ENCODE measurements at places on chromosomes 6 and 20.

GRCh38 chr6:41073968-41074691, 1.4 kb downstream of the NFYA start:
- DNase-seq, result peak; percentile 3

- DNase-seq, result no peak
Observed at GRCh38 chr6:129177801-129178200, 294.9 kb downstream of the LAMA2 start.

GRCh38 chr6:7721649-7722048, 4.2 kb upstream of the BMP6 start:
- no peak for DNase-seq

- DNase-seq, result no peak
Observed at GRCh38 chr6:41120058-41120457, 34.1 kb downstream of the TREML1 start.

- DNase-seq, result no peak
Observed at GRCh38 chr6:23929201-23929600, 196.8 kb upstream of the NRSN1 start.

DNA sequence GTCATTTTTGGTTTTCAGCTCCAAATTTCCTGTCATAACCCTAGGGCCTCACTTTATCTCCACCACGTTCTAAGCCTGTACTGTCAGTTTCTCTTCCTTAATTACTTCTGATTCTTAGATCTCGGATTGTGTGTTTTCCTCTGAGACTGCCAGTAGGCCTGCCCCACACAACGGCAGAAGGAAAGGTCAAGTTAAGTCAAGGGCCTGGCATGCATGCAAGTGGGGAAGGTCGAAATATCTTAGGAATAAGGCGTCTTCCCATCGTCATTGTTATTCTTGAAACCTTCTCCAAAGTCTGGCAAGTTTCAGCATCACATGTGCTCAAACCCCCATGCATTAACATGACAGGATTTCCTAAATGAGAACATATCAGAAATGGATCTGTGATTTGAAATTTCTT, 203.5 kb upstream of the TSHZ2 start:
- DNase-seq, result no peak

DNA sequence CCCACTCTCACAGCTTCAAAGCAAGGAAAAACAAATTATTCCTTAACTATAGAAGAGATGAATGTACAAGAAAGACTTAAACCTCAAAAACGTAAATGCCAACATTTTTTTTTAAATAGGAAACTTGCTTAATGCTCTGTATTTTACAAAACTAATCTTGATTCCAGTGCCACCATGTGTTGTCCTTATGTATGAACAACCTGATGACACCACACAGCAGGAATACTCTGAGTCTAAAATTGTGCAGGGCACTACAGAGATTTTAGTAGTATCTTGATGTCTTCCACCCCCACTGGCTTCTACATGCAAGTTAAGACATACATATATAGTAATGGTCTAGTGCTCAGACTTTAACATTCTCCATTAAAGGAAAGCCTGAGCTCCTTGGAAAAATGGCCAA, 46.2 kb downstream of the SRPK1 start:
- no peak for DNase-seq

DNA sequence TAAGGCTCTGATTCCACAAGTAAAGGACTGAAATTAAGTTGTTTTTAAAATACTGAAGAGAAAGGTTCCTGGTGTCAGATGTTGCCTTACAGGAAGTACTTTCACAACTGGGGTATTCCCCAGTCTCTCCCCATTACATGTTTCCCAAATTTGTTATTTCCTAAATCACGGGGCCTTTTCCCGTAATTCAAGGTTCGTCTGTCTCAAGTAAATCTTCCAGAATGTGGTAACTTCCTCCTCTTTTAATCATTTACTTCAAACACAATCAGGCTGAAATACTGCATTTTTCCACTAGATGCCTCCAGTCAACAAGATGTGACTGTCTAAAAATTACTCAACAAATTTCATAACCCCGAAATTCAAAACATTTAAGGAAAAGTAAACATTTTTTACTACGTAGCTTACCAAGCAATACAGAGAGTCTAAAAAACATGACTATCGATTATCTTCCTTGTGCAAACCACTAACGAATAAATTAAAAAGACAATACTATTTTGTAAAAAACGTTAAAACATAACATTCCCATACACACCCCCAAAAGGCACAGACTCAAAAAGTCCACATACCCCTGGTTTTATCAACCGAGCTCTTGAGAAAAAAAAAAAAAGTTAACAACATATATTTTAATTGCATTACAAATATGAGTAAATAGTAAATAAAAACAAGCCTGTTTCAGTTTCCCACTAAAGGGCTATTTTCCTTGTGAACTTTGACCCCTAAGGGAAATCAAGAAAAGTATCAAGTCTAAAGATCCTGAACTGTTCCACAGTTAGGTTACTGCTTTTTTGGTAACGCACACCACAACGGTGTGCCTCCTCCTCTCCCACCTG, 1.7 kb downstream of the SOD2 start:
- peak; percentile 25 for DNase-seq

GRCh38 chr6:18088419-18089296, 33.8 kb downstream of the NHLRC1 start:
- no peak for DNase-seq

- DNase-seq, result no peak
Observed at GRCh38 chr20:13639150-13639497, 392 bp upstream of the TASP1 start.

GRCh38 chr6:169787797-169788196, 36.4 kb downstream of the ERMARD start:
- no peak for DNase-seq

DNA sequence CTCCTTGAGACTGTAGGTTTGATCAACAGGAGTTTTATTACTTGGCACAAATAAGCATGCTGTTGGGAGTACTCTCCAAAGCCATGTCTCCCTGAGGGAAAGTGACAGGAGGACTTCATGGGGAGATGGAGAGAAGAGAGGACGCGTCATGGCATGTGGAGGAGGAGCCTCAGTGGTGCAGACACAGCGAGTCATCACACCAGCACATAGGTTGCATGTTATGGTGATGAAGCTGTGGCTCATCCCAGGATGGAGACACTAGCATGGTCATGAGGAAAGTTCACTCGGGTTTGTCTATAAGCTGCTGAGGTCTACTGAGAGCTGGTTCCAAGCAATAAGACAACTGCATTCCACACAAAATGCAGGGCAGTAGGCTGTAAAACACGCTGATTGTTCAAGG, 13.2 kb upstream of the SSTR4 start:
- DNase-seq, result no peak

DNA sequence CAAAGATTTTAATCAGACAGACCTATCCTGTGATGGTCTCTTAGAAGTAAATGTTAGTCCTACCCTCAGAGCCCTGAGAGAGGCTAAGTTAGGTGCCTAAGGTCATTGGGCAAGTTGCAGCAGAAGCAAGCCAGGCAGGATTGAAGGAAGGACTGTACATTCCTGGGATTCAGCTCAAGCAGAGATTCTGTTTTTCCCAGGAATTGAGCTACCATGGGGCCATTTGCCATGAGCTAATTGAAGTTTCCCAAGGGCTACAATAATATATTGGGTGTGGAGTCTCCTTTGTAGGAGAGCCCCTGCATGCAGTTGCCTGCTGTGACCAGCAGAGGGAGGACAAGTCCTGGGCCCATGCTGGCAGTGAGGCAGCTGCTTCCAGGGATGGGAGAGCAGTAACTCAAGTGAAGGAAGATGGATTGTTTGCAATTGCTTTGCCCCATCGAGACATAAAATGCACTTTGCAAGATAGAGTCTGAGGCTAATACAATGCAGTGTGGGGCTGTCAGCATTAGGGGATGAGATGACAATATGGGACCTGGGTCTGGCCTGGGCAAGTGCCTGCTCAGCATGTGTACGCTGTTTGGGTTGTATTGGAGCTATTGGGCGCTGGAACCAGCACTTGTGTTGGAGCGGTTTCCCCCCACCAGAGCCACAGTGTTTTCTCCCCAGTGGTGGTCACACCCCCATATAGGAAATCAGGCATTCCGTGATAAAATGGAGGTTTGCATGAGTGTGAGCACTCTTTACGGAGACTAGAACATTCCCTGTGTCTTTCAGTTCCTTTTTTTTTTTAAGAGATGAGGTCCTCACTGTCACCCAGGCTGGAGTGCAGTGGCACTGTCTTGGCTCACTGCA, 27.9 kb downstream of the DNMT3B start:
- DNase-seq, result peak; percentile 67

- DNase-seq, result no peak
Observed at GRCh38 chr20:57163041-57163440, 103.4 kb downstream of the BMP7 start.

- no peak for DNase-seq
Observed at GRCh38 chr20:23298926-23299672, 51.5 kb upstream of the NXT1 start.

- DNase-seq, result no peak
Observed at GRCh38 chr6:33692078-33692759, 19.3 kb downstream of the UQCC2 start.

DNA sequence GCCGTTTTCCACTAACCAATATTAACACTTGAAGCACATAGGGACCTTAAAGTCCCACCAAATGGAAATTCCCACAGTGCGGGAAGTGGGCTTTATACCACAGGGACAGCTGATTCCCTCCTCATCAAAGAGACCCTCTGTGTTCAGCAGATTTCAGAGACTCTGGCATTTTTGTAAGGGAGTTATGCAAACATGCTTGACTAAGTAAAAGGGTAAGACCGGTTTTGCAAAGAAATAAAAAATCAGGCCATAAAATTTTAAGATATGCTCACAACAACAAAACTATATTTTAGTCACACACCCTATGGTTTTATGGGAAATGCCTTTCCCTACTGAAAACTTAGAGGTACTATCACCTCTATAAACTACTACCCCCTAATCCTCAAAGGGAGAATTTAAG, 45.4 kb upstream of the SPTLC3 start:
- no peak for DNase-seq

- no peak for DNase-seq
Observed at GRCh38 chr6:162681447-162681846, 46.1 kb downstream of the PRKN start.
